ENCODE measurements at places on chromosomes 2 and 18. TPM values are rescaled to one million over a fixed set of nuclear protein-coding genes. Genes with fewer than 3 reads are reported as not detected.

- no peak for ATAC-seq
Measured at GRCh38 chr2:3504741-3505140, 14.6 kb downstream of the ADI1 start.

DNA sequence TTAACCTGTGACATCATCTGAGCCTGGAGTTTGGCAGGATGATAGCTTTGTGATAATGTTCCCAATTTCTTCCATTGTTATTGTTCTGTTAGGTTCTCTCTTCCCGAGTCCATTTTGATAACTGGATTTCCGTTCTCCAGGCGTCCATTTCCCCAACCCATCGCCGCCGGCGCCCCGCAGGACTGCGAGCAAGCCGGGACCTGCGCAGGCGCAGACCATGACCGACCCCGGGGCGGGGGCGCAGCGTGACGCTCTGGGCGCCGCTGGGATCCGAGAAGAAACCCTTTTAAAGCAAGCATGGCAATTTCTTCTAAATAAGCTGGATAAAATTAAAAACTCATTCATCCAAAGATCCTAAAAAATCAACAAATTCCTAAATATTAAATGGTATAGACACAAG lies at the start of gene SLC25A52:
Gene SLC25A52 (minus strand): TSS at position 186 of the 400 bp plus-strand sequence. CDS start 219 bp downstream, outside the sequence.
- no peak for ATAC-seq

- ATAC-seq = no peak
Measured at GRCh38 chr2:113036763-113037162, 15.9 kb downstream of the IL36B start.

DNA sequence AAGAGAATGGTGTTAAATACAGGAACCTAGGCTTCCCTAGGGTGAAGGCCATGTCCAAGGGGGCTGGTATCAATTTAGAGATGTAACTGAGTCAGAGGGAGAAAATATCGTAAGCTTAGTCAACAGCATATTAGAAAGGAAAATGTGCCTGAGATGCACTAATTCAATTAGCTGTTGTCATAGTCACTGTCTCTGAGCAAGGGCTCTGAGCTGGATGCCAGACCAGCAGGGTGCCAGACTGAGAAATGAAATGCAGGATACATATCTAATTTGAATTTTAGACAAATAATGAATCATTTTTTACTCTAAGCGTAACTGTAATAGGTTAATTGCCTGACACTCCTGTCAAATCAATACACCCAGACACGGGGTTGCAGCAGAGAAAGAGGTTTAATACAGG lies 11.4 kb upstream of the SLC35F6 start:
- no peak for ATAC-seq

The PDE11A gene
- 0.16 TPM for total RNA-seq

The HOXD11 gene
- not detected for total RNA-seq

Measured in gastroesophageal sphincter (tissue), 4 donors.